ENCODE measurements at places on chromosomes 6 and 20.

- peak; percentile 31 for DNase-seq
Observed at GRCh38 chr20:43963872-43964791, 49.5 kb downstream of the TOX2 start.

GRCh38 chr20:63624486-63624885 is 2.4 kb downstream of the GMEB2 start:
- no peak for DNase-seq

DNA sequence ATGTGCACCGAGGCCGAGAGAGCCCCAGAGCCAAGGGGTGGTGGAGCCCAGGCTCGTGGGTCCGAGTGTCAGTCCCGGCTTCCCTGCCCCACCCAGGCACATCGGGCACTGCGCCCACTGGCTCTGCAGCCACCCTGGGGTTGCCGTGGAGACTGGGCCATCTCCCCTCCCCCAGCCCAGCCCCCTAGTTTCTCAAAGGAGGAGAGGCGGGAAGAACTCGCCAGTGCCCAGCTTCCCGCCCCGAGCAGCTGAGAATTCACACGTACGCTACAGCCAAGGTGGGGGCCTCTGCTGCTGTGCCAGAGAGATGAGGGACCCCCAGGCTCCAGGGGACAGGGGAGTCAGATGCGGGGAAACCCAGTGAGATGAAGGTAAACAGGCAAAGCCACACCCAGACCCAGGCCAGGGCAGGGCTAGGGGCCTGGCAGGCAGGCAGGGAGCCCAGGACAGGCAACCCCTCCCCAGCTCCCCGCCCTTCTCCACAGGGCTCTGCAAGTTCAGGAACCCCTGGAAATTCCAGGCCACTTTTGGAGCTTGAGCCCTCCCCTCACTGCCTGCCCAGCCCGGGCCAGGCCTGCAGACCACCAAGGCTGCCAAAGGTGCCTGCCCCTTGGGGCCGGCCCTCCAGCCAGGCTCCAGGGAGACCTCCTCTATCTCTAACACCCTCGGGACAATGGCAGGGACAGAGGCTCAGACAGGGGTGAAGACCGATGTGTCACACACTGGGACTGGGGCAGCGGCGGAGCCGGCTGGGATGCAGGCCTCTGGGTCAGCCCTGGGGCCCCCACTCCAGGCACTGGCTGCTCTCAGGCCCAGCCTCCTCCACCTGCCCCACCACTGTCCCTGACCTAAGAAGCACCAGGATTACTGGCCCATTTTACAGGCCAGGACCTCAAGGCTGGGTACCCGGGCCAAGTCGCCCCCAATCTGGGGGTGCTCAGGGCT is 6.0 kb downstream of the LAMA5 start:
- DNase-seq: no peak

- DNase-seq: no peak
Observed at GRCh38 chr6:98844244-98845210, 10.2 kb downstream of the POU3F2 start.

- DNase-seq: no peak
Observed at GRCh38 chr6:10101551-10102252, 313.2 kb downstream of the TFAP2A start.

DNA sequence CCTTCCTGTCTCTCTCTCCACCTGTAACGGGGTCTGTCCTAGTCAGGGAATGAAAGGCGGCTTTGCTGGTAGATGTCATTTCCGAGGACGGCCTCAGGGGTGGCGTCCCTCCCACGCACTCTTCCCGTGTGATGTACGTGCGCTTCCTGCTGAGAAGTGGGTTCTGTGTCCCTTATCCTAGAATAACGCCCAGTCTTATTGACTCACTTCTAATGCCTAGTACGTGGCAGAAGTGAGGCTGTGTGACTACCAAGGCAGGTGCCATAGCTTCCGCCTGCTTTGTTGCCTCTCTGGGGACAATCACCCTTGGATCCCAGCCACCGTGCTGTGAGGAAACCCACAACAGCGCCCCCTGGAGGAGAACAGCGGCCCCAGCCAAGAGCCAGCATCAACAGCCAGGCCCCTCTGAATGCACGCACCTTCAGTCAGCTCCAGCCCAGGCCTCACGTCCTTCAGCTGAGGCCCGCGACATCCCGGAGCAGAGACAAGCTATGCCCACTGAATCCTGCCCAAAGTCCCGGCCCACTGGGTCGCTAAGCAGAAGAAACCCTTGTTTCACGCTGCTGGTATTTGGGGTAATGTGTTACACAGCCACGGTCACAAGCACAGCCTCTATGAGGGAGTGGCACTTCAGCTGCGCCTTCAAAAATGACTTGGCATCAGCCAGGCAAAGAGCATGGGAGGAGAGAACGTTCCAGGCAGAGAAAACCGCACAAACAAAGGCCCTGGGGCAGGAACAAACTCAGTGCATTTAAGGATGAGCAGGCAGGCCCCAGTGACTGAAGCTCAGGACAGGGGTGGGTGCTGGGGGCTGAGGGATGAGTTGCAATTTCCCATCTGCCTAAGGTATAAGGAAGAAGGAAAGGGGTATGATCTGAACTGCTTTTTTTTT is 224.2 kb downstream of the NFATC2 start:
- DNase-seq: peak; percentile 47

DNA sequence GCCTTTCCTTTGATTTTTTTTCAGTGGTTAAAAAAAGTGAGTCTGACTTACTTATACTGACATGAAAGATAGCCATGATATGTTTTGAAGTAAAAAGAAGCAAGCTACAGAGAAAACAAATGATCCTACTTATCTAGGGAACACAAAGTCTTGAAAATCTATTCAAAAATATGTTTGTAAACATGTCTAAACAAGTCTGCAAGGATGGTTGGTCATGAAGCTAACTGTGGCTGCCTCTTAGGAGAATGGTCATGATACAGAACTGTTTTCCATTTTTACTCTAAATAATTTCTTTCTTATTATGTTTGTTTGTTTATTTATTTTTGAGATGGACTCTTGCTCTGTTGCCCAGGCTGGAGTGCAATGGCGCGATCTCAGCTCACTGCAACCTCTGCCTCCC is 21.5 kb downstream of the FERMT1 start:
- DNase-seq: no peak

GRCh38 chr20:51600016-51600420 is 57.5 kb upstream of the NFATC2 start:
- DNase-seq: no peak

- no peak for DNase-seq
Observed at GRCh38 chr20:45592574-45593189, 13.6 kb upstream of the WFDC8 start.

DNA sequence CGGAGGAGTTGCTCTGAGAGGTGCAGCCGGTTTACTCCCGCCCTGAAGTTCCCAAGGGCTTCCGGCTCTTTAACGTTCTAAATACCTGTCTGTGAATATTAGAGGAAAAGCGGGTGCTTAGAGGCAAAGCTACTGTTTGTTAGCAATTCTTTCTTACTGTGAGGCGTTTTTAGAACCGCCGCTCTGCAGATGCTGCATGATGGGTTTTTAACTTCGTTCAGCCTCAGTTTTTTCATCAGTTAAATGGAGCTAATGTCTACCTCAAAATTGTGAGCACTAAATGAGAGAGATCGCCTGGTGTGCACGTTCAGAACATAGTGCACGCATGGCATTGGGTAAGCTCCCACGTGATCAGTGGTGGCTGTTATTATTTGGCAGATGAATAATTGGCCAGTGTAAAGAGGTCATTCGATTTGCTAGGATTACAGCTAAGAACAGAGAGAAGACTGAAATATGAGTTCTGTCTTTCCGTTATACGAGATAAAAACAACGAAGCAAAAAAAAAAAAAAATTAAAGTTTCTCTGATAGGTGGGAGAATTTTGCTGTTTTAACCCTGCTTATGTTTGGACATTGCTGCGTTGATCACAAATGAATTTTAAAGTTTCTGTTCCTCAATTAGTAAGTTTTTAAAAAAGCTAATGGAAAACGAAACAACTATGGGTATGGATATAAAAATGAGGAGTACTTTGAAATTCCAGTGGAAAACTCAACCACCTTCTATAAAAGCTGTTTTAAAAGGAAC is 660 bp upstream of the TFB1M start:
- peak; percentile 18 for DNase-seq

GRCh38 chr20:63176427-63177133 is 39.4 kb downstream of the YTHDF1 start:
- no peak for DNase-seq

- DNase-seq: no peak
Observed at GRCh38 chr6:107956181-107956580, 1.8 kb downstream of the SEC63 start.

DNA sequence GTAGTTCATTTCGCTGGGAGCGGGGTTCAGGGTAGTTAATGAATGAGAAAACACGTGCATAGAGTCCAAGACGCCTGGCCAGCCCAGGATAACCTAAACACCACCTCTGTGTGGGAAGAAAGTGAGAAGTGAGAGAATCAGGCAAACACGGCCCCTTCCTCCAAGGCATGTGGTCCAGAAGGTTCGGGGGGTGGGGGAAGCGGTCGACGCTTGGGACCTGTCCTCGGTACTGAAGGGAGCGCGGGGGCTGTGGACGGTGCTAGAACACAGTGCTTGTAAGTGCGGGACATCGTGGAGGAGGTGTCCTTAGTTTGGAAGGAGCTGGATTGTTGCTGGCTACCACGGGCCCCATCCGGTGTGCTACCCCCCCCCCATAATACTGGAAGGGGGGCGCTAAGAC is 1.7 kb upstream of the VSTM2L start:
- DNase-seq: no peak

DNA sequence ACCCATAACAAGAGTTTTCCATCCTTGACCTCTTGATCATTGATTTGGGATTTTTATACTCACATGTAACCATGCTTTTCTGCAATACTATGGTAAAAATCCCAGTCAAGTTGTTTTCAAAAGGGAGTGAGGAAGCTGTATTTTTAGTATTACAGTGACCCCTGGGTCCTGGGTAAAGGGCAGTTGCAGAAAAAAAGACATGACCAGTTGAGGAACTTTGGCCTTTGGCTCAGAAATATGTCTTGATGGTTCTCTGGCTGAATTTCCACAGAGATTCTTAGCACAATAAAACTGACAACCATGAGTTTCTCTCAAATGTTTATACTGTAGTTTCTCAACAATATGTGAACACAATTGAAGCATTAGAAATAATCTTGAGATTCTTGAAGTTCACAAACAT is 28.6 kb upstream of the PRL start:
- no peak for DNase-seq

DNA sequence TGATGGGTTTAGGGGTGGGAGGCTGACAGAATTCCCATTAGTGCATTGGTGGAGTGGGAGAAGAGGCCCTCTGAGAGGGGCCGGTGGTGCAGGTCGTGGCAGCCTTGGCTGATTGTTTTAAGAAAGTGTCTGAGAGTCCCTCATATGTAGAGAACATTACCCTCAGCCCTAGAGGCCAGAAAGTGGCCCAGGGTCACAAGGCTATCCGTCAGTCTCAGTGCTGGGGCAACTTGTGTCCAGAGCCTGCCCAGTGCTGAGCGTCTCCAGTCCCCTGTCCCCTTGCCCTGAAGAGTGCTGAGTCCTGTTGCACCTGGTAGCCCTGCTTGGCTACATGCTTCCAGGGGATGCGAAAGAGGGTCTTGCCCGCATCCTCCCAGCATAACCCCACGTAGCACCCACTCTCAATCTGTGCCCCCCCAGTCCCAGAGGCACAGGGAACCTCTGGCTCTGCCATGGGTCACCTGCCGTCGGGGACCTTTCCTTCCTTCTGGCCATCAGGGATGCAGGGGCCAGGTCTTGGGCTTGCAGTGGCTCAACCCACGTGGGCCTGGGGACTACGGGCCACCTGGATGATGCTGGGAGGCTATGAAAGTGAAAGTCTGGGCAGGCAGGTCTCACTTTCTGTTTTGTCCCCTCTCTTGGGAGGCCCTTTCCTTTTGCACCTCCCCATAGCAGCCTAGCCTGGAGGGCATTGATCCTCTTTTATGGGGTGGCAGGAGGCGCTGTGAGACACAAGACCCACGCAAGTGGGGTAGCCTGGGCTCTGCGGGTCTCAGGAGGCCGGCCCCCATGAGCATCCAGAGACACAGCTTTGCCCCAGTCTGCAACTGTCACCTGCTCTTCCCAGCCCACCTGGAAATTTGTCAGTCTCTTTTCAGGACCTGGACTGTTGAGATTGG is 12.2 kb downstream of the DUSP15 start:
- no peak for DNase-seq

- no peak for DNase-seq
Observed at GRCh38 chr6:107668743-107669474, 155.2 kb downstream of the SCML4 start.

DNA sequence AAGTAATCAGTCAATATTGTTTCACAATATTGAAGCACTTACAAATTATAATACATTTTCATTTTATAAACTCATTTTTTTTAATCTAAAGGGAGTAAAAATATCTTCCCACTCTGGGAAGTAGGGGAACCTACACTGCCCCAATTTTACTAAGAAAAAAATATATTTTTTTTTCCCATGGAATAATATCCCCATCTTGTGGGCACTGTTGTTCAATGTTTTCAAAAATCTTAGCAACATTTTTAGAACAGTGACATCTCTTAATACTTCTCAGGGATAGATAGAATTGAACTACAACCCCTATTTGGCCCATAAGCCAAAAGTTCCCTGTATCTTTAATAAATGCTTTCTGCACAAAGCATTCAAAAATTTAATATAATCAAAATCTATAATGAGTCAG is 42.9 kb downstream of the ARHGAP18 start:
- DNase-seq: no peak

GRCh38 chr6:42702200-42702599 is 20.2 kb downstream of the PRPH2 start:
- no peak for DNase-seq

GRCh38 chr6:35397806-35398418 is 54.2 kb upstream of the FANCE start:
- no peak for DNase-seq

DNA sequence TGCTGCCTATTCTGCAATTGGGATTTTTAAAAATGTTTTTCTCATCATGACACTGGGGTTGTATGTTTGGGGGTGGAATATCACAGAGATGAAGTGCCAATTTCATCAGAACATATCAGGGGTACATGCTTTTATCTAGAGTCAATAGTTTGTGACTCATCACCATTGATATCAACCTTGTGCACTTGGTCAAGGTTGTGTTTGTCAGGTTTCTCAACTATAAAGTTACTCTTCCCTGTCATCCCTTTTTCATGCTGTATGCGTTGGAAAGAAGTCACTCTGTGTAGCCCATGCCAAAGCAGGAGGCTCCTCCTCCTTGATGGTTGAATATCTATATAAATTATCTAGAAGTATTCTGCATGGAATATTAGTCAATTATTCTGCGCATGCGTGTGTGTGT is 145.4 kb upstream of the TSHZ2 start:
- no peak for DNase-seq

GRCh38 chr6:22231616-22232015 is 65.2 kb downstream of the PRL start:
- DNase-seq: no peak
